GF-D8 (cell line): ENCODE measurements at places on chromosomes 3 and 15.
A peak's percentile ranks its signal among the peaks of the same experiment; 100 is the strongest.

DNA sequence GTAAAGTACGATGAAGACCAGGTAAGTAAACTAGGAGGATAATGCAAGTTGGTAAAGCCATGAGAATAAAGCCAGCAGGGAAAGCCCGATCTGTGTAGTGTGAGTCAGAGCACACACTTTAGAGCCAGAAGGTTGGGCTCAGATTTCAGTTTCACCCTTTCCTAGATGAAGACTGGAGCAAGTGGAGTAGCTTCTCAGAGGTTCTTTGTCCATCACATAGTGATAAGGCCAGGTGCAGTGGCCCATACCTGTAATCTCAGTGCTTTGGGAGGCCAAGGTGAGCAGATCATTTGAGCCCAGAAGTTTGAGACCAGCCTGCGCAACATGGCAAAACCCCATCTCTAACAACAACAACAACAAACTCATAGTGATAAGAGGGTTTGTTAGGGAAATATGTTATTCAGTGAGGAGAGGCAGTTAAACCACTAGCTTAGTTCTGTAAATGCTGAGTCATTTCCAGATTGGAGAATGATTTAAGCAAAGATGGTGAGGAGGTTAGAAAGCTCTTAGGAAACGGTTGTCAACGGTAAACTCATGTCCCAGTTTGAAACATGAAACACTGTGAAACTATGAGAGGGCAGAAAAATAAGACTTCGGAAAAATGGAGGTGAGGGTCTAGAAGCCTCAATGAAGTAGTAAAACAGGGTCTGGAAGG, 39.0 kb downstream of the IL12A start:
- DNase-seq = peak; percentile 44

DNA sequence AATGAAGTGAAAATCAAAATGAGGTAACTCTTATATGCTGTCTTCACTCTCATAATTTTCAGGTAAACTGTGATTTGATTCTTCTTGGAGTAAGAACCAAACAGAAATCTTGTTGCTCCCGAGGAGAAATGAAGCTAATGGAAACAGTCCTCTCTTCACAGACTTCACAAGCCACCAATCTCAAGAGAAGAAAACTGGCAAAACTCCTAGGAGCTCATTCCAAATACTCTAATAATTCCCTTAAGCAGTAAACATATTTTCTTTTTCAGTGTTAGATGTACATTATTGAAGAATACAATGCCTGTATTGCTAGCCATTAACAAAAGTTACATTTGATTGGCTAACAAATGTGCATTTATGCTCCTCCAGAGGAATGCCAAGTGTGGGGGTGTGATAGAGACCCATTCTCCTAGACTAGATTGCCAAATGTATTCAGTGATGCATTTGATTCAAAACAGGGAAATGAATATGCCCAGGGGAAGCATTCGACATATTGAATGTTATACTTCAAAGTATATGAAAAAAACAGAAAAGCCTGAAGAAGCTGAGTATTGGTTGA, 11.8 kb upstream of the RIOX2 start:
- no peak for DNase-seq

GRCh38 chr3:49994476-49994875, 54.5 kb downstream of the RBM6 start:
- DNase-seq = no peak

GRCh38 chr3:116246406-116246980, 198.8 kb downstream of the LSAMP start:
- DNase-seq = no peak

GRCh38 chr15:79008659-79009058, 63.8 kb upstream of the CTSH start:
- DNase-seq = no peak

GRCh38 chr3:129280183-129280582, 1.5 kb downstream of the HMCES start:
- DNase-seq = no peak

- no peak for DNase-seq
Measured at GRCh38 chr3:102474207-102474606, 39.4 kb downstream of the ZPLD1 start.

DNA sequence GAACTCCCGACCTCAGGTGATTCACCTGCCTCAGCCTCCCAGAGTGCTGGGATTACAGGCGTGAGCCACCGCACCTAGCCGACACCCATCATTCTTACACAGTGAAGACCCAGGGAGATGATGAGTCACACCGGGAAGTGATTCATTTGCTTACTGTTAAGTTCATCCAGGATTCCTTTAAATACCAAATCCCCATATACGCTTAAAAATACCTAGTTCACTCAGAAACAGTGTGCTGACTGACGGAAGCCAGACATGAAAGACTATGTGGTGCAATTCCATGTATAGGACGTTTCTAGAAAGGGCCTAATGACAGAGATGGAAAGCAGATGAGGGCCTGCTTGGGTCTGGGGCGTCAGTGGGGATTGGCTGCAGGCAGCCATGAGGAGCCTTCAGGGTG, 75.2 kb downstream of the APBA2 start:
- no peak for DNase-seq

- no peak for DNase-seq
Measured at GRCh38 chr3:170867143-170867937, 2.7 kb downstream of the RPL22L1 start.

GRCh38 chr3:122497425-122497824, 17.3 kb downstream of the KPNA1 start:
- peak; percentile 89 for DNase-seq

DNA sequence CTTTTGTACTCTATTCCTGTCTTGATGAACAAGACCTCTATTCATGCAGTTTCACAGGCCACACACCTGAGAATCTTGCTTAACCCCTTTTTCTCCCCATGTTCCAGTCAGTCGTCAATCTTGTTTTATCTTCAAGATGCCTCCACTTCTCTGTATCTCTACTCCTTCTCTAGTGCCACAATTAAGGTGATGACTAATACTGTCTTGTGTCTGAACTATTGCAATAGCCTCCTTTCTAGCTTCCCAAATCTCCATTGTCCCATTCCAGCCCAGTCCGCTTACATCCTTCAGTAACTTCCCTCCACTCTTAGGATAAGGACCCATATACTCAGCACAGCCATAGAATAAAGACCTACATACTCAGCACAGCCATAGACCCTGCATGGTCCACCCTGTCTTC, 24.7 kb downstream of the CHST14 start:
- no peak for DNase-seq

- DNase-seq = no peak
Measured at GRCh38 chr3:119747357-119747756, 34.5 kb upstream of the NR1I2 start.

DNA sequence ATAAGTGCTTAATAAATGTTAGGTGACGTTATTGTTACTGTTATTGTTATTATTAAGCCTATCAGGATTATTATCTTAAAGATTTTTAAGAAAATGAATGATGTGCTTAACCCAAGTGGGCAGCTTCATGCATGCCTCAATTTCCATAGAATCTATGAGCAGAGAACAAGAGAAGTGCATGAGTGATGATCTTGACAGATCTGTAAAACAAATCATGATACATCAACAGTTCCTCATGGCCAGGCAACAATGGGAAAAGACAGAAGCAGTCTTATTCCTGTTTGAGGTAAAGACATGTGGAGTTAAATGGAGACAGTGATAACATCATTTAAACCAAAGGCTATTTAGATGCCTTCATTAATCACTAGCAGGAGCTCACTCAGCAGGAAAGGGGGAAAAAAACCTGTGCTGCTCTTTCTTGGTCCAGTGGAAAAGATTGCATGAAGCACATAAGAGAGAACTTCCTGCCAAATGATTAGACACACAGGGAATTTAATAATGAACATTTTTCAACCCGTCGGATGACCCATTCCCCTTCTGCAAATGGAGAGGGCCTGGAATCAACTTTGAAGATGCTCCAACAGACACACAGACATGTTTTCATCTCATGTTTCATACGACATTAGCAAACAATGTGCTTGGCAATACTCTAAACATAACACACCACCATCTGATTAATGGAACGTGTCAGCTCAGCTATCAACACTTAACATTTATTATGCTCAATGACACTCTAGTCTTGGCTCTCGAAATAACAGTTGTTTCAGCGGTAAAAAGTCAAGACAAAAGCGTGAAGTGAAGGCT, 212.2 kb upstream of the LRRN1 start:
- DNase-seq = no peak
